Ovary (tissue), 10 donors: ENCODE measurements at places on chromosomes 2 and 18.

GRCh38 chr2:121211689-121212151 is 73.3 kb downstream of the TFCP2L1 start:
- DNase-seq = no peak

GRCh38 chr2:219334076-219334475 is 1.5 kb upstream of the RESP18 start:
- no peak for DNase-seq

- DNase-seq = no peak
Observed at GRCh38 chr2:142745691-142746090, 131.8 kb upstream of the KYNU start.

GRCh38 chr2:164371916-164372315 is 249.4 kb downstream of the GRB14 start:
- DNase-seq = no peak

DNA sequence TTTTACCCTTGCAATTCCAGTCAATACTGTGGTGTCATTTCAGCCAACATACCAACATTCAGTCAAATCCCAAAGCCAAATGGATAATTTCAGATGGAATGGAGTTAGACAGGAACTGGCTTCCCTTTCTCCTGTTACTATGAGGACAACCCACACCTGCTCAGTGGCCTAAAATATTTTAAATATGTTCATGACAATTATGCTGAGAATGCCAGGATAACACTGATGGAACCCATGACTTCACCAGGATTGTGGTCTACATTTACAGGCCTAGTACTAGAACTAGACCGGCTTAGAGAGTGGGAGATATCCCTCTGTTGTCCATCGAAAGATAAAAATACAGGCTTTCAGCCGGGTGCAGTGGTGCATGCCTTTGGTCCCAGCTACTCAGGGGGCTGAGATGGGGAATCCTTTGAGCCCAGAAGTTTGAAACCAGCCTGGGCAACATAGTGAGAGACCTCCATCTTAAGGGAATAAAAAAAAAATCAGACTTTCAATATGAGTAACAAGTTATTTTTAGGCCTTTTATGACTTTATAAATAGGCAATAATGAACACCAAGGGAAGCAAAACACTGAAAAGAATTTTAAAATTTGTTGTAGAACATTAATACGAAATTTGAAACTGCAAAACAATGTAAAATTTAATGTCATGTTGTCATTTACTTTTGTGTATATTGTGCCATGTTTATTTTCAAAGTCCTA is 14.2 kb downstream of the GPATCH11 start:
- no peak for DNase-seq

DNA sequence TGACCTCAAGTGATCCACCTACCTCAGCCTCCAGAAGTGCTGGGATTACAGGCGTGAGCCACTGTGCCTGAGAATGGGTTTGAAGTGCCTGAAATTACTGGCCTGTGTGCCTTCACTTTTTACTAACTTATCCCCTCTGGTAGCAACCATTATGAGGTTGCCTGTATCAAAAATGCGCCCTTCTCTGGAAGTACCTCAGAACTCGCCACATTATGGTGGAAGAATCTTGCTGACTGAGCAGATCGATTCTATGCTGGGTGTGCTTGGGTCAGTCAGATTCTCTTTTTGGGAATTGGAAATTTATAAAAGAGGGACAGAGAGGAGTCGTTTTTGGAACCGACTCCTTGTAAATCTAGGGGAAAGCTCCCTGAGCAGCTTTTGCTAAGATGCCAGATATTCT is 8.2 kb downstream of the LHCGR start:
- DNase-seq = no peak

- DNase-seq = no peak
Observed at GRCh38 chr2:151777487-151777886, 43.2 kb upstream of the NEB start.

DNA sequence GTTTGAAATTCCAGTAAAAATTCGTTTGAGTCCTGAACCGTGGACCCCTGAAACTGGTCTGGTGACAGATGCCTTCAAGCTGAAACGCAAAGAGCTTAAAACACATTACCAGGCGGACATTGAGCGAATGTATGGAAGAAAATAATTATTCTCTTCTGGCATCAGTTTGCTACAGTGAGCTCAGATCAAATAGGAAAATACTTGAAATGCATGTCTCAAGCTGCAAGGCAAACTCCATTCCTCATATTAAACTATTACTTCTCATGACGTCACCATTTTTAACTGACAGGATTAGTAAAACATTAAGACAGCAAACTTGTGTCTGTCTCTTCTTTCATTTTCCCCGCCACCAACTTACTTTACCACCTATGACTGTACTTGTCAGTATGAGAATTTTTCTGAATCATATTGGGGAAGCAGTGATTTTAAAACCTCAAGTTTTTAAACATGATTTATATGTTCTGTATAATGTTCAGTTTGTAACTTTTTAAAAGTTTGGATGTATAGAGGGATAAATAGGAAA is 80.7 kb downstream of the ACSL3 start:
- DNase-seq = no peak

GRCh38 chr2:177405029-177405692 is 12.6 kb downstream of the AGPS start:
- no peak for DNase-seq

DNA sequence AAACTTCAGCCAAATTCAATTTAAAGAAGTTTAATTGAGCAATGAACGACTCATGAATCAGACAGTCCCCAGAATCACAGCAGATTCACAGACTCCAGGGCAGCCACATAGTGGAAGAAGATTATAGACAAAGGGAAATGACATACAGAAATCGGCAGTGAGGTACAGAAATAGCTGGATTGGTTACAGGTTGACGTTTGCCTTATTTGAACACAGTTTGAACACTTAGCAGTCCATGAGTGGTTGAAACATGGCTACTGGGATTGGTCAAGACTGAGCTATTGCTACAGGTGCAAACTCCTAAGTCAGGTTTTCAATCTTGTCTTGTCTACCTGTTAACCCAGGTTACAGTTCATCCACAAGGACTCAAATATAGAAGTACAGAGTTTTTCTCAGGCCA is 169.6 kb downstream of the DLGAP1 start:
- DNase-seq = no peak

DNA sequence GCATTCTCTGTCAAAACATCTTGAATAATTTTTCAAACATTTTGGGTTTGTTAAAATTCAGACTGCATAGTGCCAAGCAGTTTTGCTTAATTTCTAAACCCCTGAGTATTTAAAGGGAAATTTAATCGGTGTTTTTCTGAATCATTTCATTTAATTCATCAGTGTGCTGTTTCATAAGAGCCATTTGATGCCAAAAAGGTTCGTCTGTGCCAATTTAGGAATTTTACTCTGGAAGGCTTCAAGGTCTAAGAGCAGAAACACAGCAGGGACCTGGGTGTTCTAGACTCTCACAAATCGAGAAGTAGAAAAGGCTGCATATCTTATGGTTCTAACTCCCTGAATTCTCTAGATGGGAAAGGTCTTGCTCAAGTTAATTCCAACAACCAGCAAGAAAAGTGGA is 311.9 kb upstream of the NT5C1B start:
- no peak for DNase-seq

- no peak for DNase-seq
Observed at GRCh38 chr2:173370198-173370597, 15.5 kb downstream of the CDCA7 start.

GRCh38 chr2:161104054-161104553 is 56.1 kb upstream of the TANK start:
- DNase-seq = no peak

- peak; percentile 49 for DNase-seq
Observed at GRCh38 chr18:48782381-48782861, 168.3 kb downstream of the SMAD7 start.
